ENCODE measurements at places on chromosomes 3 and 15.

GRCh38 chr15:39058351-39059131 is 493.9 kb upstream of the RASGRP1 start:
- DNase-seq = no peak

DNA sequence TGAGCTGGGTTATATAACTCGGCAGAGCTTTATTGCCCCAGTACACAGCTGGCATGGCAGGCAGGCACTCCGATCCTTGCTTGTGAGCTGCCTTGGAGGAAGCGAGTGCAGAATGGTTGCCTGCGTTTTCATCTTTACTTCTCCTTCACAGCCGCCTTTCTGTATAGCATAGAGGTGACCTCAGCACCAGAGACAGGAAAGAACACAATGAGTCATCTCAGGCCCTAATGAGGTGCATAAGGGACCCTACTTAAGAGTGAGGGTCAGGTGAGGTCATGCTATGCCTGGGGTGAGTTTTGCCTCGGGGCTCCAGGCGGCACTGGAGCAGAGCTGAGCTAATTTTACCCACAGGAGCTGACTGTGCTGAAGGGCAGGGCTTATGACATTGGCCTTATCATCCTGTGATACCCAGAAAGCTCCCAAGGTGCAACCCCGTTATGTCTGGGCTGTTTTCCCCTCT is 43.5 kb downstream of the LPP start:
- DNase-seq = no peak

- DNase-seq = no peak
These were observed 80.6 kb upstream of the ATP2B2 start for GRCh38 chr3:10585945-10586344.

GRCh38 chr3:5205165-5205941 is 17.8 kb downstream of the EDEM1 start:
- DNase-seq = no peak

DNA sequence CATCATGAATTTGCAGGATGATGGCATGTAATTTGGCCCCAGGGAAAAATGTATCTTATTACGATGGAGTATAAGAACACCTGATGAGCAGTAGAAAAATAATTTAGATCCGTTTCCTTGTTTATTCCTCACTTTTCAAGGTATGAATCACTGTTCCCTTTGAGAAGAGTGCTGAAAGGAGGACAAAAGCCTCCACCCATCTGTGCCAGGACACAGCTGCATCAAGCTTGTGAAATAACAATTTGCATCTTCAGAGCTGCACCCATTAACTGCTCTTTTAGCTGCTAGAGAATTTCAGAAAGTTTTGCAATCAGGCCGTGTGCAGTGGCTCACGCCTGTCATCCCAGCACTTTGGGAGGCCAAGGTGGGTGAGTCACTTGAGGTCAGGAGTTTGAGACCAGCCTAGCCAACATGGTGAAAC is 9.6 kb downstream of the CLDND1 start:
- DNase-seq = no peak

DNA sequence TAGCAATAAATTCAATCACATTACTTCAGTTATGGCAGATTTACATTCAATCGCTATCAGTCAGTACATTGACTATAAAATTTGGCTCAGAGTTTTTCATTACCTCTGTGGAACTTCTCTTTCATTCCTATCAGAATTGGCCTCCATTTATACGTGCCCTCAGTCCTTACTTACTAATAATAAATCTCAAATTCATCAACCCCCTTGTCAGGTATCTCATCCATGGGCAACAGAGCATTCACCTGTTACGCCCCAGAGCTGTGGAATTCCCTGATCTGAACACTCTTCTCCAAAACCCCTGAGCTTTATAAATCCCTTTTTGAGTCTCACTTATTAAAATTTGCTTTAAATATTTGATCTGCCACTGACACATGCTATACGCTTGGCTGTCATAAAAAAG is 492.9 kb downstream of the GBE1 start:
- DNase-seq = no peak

DNA sequence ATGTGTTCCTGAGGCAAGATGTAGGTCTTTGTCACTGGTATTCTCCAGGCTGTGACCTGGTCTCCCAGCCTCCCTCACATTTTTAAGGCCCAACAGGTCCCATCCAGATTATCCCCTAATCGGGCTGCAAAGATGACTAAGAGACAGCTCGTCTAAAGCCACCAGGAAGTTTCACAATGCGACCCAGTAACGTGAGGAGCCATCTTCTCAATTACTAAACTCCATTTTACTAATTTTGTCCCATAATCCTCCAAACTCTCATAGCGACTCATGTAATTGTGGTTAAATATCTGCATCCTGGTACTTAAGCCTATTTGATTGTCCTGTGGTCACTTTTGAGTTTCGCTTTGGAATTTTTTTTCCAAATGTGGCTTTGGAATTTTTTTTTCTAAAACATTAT is 8.7 kb upstream of the PLA2G4F start:
- no peak for DNase-seq

- DNase-seq = no peak
These were observed 164.5 kb downstream of the PTPRG start for GRCh38 chr3:61725851-61726333.

- peak; percentile 34 for DNase-seq
These were observed 51.0 kb downstream of the NKIRAS1 start for GRCh38 chr3:23865595-23866396.

DNA sequence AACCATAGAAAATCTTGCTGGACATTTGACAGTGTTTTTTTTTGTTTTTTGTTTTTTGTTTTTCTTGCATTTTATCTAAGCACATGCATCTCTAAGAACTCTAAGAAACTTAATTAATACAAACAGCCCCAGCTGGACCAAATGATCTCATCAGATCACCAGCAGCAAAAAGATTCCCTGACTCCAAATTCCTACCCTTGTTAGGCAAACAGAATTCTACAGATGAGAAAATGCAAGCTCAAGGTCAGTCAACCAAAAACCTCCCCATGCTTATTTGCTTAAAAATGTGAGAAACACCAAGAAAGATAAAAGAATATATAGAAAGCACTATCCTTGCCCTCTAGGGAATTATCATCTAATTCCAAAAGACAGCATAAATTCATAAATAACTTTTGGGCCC is 65.4 kb downstream of the FOXP1 start:
- no peak for DNase-seq

- DNase-seq = no peak
These were observed 281.2 kb downstream of the LSAMP start for GRCh38 chr3:116164039-116164438.

GRCh38 chr15:68341760-68342725 is 64.5 kb downstream of the FEM1B start:
- no peak for DNase-seq

- DNase-seq = no peak
These were observed 367.8 kb upstream of the IL12A start for GRCh38 chr3:159620873-159621272.

GRCh38 chr3:151299006-151299405 is 17.6 kb downstream of the GPR87 start:
- no peak for DNase-seq

- no peak for DNase-seq
These were observed 403.7 kb downstream of the CNTN3 start for GRCh38 chr3:74210739-74211138.

DNA sequence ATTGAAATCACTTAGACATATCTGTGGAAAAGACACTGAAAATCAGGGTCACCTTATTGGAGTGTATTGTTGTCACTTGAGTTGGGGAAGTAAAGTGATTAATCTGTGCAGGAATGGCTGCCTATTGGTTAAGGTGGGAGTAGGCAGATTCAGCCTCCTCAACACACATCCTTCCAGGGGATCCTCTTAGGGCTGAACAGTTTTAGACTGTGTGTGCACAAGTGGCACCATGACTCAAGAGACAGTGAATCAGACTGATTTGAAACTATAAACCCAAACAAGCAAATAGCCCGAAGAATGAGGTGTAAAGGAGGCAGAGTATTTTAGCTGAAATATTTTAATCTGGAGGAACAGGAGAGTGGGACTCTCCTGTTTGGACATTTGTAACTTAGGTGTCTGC is 4.9 kb downstream of the ABHD17C start:
- DNase-seq = no peak

- DNase-seq = no peak
These were observed 1250.0 kb upstream of the GBE1 start for GRCh38 chr3:83011481-83011880.

DNA sequence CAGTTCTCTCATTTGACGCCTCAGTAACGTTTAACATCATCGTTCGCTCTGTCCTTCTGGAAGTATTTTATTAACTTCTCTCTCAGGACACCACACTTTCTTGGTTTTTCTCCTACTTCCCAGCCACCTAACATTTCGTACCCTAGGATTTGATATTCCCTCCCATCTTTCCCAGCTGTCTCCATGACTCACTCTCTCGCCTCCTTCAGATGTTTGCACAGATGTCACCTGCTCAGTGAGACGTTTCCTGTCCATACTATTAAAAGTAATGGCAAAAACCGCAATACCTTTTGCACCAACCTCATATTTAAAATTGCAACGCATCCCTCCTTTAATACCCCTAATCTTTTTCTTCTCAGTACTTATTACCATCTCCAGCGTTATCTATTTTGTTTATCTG is 62.1 kb upstream of the SPRED1 start:
- DNase-seq = peak; percentile 41

DNA sequence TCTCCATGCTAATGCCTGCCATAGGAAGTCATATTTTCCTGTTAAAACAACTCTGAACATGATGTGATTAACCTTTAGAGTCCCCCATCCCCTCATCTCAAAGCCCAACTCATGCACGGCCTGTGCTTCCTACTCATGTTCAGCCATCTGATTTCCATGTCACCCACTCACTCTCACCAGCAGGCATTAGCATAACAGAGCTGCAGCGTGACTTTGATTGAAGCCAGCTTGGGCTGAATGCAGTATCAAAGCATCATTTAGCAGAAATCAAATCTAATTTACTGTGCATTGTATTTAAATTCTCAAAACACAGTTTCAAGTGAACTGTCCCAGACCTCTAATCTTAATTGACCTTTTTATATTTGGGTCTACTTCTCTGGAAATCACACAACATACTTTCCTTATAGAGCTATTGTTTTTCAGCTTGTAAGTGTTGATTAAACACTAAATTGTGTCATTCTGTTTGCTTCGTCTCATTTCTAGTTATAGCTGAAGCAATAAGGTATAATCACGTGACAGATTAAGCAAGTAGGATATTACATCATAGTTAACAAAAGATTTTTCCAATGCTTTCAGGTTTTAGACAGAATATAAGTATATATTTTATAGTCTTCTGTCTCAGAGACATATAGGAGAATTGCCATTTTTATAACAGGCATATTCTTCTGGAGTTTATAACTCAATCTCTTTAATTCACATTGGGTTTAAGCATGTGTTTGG is 501.5 kb downstream of the ROBO2 start:
- DNase-seq = no peak

- DNase-seq = peak; percentile 66
These were observed 71.8 kb downstream of the SYNPR start for GRCh38 chr3:63349583-63350573.

- DNase-seq = no peak
These were observed 64.8 kb downstream of the BOC start for GRCh38 chr3:113275929-113276750.

DNA sequence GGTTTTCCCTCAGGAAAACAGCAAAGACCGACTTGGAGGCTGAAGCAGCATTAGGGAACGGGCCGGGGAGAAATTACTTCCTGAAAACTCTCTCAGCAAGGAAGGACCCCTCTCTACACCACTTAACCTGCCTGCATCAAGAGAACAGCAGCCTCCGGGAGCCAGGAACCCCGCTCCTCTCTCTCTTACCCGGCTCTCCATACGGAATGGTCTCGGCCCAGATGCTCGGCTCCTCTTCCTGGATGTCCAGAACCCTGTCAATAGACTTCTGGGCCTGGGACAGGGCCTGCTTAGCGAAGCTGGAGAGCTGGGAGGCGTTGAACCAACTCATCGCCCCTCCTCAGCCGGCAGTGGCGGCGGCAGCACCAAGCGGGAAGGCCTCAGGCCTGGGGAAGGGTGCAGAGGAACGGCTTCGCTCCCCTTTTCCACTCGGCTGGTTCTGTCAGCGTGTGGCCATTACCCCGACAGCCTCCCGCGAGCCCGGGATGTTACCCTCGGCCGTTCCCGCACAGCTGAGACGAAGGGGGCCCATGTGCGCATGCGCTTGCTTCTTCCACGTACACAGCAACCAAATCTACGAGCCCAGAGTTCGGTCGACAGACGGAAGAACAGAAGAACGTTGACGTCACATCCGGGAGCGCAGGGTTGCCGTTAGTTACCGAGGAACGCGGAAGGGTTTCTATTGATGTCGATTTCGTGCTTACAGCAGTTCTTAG is at the start of gene TMF1:
Gene TMF1, minus strand, starts transcription at position 578 of the 716 bp plus-strand sequence. Its CDS starts 247 bp downstream, at position 331.
- DNase-seq = peak; percentile 96

DNA sequence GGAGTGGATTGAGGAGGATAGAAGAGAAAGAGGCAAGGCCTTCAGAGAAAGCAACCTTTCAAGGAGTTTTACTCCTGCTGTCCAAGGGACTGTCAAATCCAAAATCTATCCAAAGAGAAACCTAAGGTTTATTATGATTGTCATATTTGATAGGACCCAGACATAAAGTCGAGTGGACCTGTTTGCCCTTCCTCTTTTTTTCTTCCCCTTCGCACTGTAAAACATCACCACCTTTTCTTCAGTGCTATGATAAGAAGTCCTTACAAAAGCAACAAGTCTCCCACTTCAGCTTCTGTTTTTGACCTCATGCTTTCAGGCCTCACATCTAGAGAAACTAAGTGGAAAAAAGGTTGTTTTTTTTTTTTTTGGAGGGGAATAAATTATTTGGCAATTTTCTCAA is 73.0 kb downstream of the TRPC1 start:
- no peak for DNase-seq

DNA sequence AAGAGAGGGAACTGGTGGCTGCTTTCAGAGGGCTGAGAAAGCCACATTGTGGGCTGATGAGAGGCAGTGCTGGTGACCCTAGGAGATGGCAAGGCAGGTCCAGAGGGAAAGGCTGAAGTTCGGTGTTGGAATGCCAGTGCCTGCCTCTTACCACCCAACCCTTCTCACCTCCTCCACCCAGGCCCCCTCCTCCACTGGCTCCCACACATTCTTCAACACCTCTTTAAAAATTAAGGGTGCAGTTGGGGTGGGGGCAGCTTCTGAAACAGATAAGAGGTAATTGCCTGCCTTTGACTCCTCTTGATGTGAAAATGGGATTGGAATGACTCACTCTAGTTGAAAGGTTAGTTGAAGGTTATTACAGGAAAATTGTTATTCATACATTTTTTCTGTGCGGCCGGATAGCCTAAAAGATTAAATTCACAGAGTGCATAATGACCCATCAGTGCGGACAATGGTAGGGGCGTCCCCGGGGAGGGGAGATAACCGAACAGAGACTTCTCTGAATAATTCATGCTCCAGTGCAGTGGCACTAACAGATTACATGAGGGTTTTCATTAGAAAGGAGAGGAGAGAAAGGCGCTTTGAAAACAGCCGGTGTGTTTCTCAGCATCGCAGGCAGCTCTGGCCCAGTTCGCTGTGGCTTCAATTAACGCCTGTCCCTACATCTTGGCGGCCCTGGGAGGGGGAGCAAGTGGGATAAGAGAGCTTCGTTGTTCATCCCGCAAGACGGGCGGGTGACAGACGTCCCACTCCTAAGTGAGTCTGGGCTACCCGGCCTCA is 212.4 kb downstream of the TLE3 start:
- no peak for DNase-seq

Data from NAMALWA (cell line).